ENCODE measurements at places on chromosomes 3 and 15.

- DNase-seq: no peak
These were observed 2.8 kb downstream of the PIGZ start for GRCh38 chr3:196965804-196966173.

- no peak for DNase-seq
These were observed 64.3 kb upstream of the GATM start for GRCh38 chr15:45442507-45443135.

DNA sequence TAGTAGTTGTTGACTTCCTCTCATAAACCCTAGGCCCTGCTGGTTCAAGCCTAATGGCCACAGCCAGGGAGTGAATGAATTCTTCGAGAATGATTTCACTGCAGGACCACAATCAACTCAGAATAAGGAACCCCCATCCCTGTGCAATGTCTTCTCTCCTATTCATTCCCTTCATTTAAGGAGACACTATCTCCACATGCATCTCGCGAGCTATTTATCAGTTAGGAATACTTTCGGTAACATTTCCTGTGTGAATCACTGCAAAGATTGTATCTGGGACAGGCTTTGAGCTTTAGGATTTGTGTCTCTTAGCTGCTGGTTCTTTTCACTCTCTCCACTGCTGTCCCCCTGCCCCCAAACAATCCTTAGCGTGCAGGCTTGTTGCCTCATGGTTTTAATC is 94.4 kb downstream of the MYLK start:
- no peak for DNase-seq

DNA sequence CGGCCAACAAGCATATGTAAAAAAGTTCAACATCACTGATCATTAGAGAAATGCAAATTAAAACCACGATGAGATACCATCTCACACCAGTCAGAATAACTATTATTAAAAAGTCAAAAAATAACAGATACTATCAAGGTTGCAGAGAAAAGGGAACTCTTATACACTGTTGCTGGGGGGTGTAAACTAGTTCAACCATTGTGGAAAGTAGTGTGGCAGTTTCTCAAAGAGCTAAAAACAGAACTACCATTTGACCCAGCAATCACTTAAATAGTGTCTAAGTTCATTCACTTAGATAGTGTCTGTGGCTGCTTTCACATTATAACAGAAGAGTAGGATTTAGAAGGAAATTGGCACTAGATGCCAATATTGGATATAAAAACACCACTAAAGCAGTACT is 49.7 kb downstream of the CGGBP1 start:
- no peak for DNase-seq

GRCh38 chr15:94834494-94834893 is 603.1 kb downstream of the MCTP2 start:
- no peak for DNase-seq

DNA sequence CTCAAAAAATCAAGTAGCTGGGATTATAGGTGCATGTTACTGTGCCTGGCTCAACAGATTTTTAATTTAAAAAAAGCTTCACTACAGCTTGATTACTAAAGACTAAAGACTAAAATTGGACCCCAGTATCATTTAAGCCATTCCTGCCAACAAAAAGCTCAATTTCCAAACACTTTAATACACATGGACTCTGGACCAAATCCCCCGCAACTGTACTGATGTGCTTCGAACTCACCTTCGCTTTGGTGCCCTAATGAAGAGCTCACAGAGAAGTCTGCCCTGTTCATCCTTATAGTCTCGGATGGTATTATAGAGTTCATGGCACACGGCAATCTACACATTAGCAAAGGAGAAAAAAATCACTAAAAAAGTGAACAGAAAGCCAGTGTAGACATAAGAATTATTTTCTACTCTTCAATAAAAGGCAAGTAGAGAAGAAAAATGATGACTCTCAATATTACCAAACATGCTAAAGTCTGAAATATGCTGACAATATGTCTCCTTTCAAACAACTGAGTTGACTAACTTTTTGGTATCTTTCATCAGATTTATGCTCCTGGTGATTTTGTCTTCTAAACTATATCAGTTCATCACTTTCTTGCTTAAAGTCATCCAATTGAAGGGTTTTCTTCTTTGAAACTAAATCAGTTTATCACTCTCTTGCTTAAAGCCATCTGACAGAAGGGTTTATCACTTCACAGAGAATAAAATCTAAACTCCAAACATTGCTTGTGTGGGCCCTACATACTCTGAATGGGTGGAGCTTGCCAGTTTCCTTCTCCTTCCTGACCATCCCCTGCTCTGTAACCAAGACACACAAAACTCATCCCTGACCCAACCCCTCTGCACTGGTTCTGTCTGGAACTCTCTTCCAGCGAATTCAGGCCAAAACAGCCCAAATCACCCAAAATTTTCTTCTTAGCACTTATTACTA is 7.2 kb downstream of the PBRM1 start:
- no peak for DNase-seq

DNA sequence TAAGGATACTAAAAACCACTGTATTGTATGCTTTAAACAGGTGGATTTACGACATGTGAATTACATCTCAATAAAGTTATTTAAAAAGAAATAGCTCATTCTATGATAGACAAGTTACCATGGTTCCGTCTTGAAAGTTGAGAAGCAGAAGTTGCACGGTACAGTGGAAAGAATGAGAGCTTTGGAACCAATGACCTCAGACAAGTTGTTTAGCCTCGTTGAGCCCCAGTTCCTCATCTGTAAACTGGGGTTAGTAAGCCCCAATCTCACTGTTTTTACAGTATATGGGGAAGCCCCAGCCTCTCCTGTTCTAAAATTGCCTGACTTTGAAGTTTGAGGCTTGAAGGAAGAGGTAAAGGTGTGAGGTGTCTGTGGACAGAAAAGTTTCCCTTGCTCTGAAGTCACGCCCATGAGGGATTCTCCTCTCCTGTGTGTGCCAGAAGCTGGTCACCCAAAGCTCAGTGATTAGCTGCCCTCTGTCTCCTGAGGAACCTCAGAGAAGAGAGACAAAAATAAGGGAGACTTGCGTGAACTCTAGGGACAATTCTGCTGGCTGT is 10.0 kb downstream of the CRYGS start:
- DNase-seq: no peak
